ENCODE measurements at places on chromosomes 3 and 15.

GRCh38 chr3:10993729-10994065 lies 1.1 kb downstream of the SLC6A1 start:
- DNase-seq, result no peak

- DNase-seq, result no peak
These were observed 38.2 kb downstream of the ABI3BP start for GRCh38 chr3:100954990-100955389.

DNA sequence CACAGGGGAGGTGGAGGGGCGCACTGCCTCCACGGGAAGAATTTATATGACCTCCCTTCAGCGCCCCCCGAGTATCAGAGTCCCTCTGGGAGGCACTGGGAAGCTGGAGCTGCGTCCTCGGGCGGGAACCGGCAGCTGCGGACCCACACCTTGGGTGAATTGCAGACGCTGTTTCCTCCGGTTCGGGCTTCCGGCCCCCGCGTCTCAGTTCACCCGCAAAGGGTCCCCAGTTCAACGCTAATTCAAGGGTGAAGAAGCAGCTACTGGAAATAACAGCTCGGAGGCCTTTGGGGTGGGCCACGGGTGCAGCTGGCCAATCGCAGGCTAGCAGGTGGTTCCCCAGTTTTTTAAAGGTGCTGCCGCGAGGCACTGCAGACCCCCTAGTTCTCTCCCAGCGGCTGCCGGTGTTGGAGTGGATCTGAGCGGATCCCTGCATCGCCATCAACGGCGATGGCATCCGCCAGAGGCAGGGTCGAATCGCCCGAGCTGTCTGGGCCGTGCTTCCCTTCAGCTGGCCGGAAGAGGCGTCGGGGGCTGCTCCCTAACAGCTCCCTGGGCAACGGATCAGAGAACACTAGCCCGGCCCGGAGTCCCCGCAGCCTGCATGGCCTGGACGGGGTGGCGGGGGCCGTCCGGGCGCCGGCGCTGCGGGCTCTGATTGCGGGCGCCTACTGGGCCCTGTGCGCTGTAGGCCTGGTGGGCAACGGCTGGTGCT lies 19.4 kb upstream of the ADAMTS7 start:
- DNase-seq, result no peak

- no peak for DNase-seq
These were observed 10.5 kb downstream of the NTRK3 start for GRCh38 chr15:88246081-88246480.

GRCh38 chr3:17307482-17307881 lies 422.7 kb downstream of the PLCL2 start:
- no peak for DNase-seq

Data from activated B cell treated with CpG ODN at 0.5 μM for 24 hours (primary cell).